ENCODE measurements at places on chromosomes 13 and 19. TPM values are rescaled to one million over a fixed set of nuclear protein-coding genes. Genes with fewer than 3 reads are reported as not detected.

DNA sequence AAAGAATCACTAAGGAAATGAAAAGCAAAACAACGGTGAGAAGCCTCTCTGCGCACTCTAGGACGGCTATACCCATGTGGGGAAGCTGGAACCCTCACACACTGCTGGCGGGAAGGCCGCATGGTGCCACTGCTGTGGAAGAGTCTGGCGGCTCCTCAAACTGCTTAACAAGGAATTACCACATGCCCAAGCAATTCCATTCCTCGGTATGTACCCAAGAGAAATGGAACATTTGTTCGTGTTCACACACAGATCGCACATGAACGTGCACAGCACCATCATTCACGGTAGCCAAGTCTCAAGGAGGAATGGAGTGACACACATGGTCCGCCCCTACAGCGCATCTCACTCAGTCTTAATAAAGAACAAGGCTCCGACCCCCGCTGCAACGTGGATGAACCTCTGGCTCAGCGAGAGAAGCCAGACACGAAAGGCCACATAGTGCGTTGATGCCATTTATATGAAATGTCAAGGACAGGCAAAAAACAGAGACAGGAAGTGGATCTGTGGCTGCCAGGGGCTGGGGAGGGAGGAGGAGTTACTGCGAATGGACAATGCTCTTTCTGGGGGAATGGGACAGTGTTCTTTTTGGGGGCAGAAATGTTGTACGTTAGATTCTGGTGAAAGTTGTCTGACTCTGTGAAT is 7.6 kb downstream of the CAPS start:
- no peak for DNase-seq

GRCh38 chr13:99347911-99348451 is 40.8 kb upstream of the GPR183 start:
- DNase-seq = no peak

DNA sequence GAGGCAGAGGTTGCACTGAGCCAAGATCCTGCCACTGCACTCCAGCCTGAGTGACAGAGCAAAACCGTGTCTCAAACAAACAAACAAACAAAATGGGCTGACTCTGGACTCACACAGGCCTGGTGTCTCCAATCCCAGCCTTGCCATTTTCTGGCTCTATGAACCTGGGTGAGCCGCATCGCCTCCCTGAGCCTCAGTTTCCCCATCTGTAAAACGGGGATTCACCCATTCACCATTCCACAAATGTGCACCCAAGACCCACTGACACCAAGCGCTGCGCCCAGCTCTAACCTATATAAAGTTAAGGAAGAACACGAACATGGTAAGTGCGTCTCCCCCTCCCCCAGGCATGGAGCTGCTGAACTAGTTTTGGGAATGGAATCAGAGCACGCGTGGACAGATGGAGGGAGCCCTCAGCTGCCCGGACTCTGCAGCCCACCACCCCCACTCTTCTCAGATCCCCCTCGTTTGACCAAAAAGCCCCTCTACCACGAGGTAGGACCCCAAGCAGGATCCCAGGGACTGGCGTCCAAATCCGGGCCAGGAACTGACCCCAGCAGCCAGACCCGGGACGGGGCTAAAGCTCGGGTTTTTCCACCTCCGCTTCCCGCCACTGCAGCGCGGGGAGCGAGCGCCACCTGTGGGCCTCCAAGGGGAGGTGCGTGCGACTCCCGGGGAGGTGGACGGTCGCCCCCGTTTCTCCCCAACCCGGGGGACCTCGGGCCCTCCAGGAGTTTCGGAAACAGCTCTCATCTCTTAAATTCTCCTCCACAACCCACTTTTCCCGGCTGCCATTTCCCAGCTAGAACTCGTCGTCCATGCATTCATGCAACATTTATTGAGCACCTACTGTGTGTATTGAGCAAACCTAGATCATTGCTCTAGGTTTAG is 33.0 kb upstream of the ADGRE5 start:
- peak; percentile 78 for DNase-seq

DNA sequence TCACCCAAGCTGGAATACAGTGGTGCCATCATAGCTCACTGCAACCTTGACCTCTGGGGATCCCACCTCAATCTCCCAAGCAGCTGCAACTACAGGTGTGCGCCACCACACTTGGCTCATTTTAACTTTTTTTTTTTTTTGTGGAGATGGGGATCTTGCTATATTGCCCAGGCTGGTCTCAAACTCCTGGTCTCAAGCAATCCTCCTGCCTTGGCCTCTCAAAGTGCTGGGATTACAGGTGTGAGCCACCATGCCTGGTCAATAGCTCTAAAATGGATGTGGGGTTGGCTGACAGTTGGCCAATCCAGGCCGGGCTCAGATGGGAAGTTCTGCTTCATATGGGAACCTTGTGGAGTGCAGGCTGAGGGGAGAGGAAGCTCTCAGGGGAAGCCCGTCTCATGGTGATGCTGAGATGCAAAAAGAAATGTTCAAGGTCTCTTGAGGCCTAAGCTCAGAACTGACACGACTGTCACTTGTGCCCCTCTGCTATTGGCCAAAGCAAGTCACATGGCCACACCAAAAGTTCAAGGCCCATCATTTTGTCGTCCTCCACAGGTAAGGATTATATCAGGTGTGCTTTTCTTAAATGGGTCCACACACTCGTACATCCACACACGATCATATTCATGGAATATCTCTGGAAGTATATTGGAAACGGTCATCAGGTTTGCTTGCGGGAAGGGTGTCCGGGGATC is 6.8 kb upstream of the KLC3 start:
- no peak for DNase-seq

The NECTIN2 gene
- 22.5 TPM for total RNA-seq

- DNase-seq = no peak
Observed at GRCh38 chr19:12090807-12091206, 26.3 kb downstream of the ZNF844 start.

DNA sequence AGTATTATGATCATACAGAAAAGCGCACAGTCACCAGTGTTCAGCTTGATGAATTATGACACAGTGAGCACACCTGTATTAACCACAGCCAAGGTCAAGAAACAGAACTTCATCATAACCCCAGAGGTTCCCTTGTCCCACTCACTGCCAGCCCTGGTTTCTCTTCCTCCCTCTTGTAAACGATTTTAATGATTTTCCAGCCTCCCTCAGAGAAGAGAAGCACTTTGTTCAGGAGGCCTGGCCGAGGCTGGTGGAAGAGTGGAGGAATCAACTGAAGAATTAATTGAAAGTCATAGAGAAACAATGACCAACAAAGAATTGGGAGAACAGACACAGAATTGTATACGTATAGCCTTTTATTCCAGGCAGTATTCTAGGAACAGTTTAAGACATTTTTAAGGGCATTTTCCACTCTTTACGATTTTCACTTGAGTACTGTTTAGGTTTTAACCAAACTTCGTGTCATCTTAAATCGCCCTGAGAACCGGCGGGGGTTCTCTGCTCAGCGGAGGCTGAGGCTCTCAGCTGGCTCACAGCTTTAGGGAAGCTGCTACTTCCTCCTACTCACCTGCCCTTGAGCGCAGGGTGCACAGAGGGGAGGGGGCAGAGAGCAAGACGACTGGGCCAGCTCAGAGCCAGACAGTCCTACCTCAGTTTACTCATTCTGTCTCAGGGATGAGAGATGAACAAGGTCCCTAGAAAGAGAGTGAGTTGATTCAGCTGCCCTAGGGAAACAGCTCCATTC is 108.6 kb downstream of the AKAP11 start:
- no peak for DNase-seq

DNA sequence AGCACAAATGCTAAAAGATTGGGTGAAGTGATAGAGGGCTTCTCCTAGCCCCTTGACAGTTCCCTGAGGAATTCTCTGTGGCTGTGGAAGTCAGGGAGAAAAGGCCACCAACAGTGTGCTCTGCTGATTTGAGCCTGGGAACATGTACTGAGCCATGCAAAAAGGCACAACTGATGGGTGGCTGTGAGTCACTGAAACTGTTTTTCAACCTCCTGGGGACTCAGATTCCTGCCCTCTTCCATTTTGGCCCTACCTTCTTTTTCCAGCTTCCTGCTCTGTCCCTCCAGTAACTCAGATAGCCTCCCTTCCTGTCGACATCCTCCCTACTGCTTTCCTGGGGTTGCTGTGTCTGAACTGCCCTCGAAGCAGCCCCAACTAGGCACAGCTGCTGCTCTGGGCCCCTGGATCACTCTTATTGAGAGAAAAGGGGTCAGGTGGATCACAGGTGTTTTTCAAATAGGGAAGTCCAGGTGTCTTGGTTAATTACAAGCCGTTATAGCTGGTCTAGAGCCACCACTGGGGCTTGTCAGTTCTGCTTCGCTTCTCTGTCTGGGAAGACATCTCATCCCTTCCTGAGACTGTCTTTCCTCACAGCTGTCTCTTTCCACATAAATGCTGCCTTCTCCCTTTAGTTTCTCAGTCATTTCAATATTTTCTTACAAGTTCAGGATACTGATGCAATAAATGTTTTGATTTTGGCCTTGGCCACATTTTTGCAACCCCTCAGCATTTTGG is 13.7 kb downstream of the FAM124A start:
- DNase-seq = no peak

GRCh38 chr13:71610876-71611275 is 256.1 kb downstream of the DACH1 start:
- DNase-seq = no peak

- DNase-seq = peak; percentile 72
Observed at GRCh38 chr19:48489608-48490216, 20.5 kb downstream of the CYTH2 start.

The SELENOV gene
- not detected for total RNA-seq

The MISP3 gene
- total RNA-seq = 1.5 TPM

DNA sequence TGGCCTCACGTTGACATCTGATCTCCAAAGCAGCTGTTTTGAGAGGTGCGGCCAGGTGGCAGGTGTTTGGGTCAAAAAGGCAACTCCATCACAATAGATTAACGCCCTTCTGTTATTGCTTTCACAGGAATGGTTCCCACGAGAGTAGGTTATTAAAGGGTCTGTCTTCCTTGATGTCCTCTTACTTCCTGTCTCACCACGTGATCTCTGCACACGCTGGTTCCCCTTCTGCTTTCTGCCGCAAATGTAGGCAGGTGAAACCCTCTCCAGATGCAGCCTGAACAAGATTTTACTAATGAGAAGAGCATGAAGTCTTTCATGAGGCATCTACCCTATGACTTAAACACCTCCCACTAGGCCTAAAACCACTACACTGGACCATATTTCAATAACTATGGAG is 22.8 kb upstream of the ZNF564 start:
- DNase-seq = no peak

- no peak for DNase-seq
Observed at GRCh38 chr19:2888731-2889224, 11.9 kb upstream of the ZNF57 start.

DNA sequence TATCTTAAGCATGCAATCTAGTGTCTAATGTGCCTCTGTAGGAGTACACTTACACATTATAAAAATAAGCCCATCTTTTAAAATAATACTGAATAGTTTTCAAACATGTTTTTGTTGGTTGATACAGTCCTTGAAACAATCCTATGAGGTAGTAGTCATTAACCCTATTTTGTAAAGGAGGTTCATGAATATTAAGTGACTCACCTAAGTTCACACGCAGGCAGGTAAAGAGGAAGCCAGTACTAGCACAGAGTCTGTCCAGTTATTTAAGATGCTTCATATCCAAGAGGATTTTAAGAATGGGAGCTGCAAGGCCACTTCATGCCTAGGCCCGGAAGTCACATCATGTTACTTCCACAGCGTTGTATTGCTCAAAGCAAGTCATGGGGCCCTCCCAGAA is 121.0 kb upstream of the MAB21L1 start:
- no peak for DNase-seq

The PHF11 gene
- total RNA-seq = 11.1 TPM

The ZNF420 gene
- total RNA-seq = 44.1 TPM

The SIGLEC9 gene
- total RNA-seq = 1.6 TPM

DNA sequence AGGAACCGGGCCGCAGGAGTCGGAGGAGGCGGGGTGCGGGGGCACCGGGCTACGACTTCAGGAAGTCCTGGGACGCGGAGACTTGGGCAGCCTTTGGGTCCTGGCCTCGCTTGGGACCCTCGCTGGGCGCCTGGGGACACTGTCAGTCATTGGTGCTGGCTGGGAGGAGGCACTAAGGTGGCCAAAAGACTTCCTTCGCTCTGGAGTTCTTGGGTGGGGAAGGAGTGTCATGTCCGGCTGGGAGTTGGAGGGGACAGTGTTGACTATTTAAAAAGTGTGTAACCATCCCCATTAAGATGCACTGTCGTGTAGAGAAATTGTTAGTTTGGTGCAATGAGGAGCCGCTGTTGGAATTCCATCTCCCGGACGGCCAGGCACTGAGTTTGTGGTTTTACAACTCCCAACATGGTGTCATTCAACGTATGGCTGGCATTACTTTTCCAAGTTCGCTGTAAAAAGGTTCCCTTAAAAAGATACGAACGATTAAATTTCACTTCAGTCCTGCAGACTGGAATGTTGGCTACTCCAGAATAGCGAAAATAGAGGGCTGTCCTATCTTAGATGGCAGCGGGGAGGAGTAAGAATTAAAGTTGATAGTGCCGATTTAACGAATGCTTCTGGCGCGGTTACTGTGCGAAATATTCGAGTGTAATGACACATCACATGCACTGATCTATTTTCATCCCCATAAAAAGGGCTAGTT is 776 bp downstream of the DNAJC3 start:
- DNase-seq = no peak

GRCh38 chr19:44726465-44726864 is 22.0 kb upstream of the BCL3 start:
- no peak for DNase-seq

GRCh38 chr13:46598140-46598819 is 45.3 kb downstream of the LRCH1 start:
- no peak for DNase-seq

DNA sequence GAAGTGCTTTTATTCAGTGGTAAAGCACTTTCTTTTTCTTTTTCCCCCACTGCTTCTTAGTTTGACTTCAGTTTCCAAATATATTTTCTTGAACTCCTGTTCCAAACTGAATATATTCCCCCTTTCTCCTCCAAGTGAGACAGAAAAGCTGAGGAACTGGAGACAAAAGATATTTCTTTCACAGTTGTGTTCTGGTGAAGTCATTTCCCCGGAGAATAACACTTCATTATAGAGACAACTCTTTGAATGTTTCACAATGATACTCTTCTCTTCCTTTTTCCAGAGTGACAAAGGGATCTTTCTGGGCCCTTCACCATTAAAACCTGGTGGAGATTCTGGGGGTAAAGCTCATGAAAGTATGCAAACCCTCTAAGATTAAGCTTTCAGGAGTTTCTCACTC is 860.8 kb upstream of the SLITRK5 start:
- DNase-seq = no peak

DNA sequence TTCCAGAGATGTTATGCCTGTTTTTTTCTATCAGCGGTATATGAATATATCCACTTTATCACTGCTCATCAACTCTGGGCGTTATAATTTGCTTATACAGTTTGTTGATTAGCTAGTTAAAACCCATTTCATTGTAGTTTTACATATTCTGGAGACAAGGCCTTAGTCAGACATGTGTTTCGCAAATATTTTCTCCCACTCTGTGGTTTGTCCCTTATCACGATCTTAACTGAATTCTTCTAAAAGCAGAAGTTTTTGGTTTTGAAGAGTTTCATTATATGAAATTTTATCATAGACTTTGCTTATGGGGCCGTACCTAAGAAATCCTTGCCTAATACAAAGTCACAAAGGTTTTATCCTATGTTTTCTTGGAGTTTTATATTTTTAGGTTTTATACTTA is 84.6 kb downstream of the FRY start:
- no peak for DNase-seq

- DNase-seq = no peak
Observed at GRCh38 chr13:76851961-76852360, 34.2 kb downstream of the KCTD12 start.

GRCh38 chr19:39970425-39970674 is 615 bp upstream of the PSMC4 start:
- DNase-seq = no peak

Measured in cerebellum (tissue), 4 donors.